ENCODE measurements at places on chromosomes 16 and 17. TPM values are rescaled to one million over a fixed set of nuclear protein-coding genes. Genes with fewer than 3 reads are reported as not detected.

GRCh38 chr16:30896889-30897733 lies 697 bp downstream of the CTF1 start:
- peak; percentile 84 for DNase-seq

GRCh38 chr16:66152823-66153393 lies 213.6 kb upstream of the CDH5 start:
- no peak for DNase-seq

DNA sequence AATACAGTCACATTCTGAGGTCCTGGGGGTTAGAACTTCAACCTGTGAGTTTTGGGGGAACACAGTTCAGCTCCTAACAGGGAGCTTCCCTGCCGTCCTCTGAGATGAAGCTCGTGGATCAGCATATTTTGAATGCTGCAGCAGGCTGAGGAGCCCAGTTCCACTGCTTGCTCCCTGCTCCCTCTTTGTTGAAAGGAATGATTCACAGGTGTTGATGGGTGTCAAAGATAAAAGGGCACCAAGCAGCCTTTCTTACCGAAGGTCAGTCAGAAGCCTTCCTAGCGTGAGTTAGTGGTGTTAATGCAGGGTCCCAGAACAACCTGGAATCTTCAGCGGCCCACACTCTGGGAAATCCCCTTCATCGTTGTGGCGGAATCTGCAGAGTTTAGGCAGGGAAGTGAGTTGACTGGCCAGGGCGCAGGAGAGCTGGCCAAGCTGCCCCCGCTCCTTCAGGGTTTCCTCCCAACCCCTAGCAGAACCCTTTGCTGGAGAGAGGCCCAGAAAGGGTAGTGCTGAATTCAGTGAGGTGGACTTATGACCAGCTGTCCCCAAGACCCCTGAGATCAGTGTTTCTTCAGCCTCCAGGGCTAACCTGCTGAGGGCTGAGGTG lies 114.8 kb downstream of the GNAO1 start:
- no peak for DNase-seq

DNA sequence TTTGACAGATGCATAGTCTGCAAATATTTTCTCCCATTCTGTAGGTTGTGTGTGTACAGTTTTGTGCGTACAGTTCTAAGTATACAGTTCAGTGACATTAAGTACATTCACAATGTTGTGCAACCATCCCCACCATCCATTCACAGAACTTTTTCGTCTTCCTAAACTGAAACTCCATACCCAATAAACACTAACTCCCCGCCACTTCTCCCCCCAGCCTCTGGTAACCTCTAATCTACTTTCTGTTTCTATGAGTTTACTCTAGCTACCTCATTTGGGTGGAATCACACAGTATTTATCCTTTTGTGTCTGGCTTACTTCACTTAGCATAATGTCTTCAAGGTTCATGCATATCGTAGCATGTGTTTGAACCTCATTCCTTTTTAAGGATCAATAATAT lies 14.3 kb downstream of the PIK3R5 start:
- no peak for DNase-seq

DNA sequence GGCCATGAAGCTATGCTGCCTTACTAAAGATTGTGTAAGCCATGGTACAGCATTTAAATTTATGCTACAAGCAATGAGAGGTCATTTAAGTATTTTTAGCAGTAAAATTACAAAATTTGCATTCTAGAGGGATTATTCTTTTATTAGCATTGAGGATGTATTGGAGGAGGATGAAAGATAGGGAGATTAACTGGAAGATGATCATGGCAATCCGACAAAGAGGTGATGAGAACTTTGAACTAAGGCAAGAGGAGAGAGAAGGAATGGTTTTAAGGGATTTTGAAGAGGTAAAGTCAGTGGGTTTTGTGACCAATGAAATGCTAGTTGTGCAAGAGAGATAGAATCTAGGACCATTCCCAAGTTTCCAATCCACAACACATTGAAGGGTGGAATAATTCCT lies 129.9 kb downstream of the SNX11 start:
- no peak for DNase-seq

DNA sequence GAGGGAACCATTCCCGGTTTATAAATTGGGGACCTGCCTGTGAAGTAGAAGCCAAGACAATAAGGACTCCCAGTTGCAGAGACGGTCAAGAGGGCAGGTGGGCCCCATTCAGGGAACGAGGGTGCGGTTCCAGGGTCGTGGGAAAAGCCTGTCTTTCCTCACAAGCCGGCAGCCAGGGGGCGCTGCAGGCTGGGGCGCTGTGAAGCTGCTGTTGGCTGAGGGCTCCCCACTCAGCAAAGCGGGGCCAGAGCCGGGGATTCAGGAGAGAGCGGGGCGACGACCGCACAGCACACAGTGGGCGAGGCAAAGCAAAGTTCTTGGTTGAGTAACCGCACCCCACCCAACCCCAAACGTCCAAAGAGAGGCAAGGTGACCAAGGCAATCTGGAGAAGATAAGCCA lies 24.9 kb downstream of the CDRT15 start:
- DNase-seq = no peak

DNA sequence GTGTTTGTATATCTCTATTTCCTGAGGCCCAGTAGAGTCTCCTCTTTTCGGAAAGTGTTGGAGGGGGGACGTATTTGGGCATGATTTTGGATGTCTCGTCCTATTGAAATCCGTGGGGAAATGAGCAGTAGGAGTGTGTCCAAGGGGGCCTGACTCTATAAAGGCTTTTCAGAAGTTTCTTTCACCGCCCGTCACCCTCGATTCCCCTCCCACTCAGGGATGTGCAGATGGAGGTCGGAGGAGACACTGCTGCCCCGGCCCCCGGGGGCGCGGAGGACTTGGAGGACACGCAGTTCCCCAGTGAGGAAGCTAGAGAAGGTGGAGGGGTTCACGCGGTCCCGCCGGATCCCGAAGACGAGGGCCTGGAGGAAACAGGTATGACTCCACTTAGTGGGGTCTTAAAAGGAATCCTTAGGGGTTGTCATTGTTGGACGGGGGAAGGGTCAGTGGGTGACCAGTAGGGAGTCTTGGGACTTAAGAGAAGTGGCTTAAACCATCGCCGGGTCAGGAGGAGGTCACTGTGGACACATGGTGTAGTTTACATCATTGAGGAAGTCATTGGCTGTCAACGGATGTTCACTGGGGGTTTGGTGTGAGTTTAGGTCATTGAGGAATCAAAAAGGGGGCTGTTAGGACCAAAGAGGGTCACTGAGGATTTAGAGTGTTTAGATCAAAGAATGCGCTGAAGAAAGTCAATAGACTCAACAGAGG lies 424 bp downstream of the MON1B start:
- no peak for DNase-seq

- no peak for DNase-seq
These were observed 105.9 kb downstream of the SALL1 start for GRCh38 chr16:51045186-51045585.

DNA sequence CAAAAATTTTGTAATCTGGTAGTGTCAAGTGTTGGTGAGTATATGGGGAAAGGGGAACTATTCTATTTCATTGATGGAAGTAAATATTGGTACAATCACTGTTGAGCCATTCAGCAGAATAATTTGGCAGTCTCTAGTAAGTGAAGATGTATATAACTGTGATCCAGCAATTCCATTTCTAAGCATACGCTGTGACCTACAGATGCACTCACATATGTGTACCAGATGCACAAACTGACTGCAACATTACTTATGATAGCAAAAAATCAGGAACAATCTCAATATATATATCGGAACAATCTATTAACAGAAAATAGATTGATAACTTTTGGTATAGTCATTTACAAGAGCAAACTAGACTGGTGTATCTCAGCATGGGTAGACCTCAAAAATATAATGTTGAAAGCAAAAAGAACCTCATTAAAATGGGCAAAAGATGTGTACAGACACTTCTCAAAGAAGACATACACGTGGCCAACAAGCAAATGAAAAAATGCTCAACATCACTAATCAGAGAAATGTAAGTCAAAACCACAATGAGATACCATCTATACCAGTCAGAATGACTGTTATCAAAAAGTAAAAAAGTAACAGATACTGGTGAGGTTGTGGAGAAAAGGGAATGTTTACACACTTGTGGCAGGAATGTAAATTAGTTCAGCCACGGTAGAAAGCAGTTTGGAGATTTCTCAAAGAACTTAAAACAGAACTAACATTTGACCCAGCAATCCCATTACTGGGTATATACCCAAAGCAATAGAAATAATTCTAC lies 20.7 kb downstream of the ADAP2 start:
- DNase-seq = no peak

GRCh38 chr16:4805231-4805630 lies 2.8 kb upstream of the ROGDI start:
- no peak for DNase-seq

DNA sequence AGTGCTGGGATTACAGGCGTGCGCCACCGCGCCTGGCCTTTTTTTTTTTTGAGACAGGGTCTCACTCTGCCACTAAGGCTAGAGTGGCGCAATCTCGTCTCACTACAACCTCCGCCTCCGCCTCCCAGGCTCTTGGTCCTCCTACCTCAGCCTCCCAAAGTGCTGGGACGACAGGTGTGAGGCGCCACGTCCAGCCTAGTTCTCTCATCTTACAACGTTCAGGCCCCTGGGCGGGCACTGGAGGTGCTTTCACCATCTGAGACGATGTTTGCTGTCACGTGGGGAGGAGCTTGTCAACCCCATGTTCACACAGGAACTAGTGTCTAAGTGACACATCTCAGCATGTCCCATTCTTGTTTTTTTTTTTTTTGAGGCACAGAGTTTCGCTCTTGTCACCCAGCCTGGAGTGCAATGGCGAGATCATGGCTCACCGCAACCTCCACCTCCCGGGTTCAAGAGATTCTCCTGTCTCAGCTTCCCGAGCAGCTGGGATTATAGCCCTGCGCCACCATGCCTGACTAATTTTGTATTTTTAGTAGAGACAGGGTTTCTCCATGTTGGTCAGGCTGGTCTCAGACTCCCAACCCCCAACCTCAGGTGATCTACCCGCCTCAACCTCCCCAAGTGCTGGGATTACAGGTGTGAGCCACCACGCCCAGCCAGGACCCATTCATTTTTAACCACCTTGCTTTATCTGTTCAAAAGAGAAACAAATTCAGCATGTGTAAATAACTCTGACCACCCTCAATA lies 5.2 kb upstream of the FANCA start:
- no peak for DNase-seq

- DNase-seq = no peak
These were observed 5.4 kb upstream of the STAC2 start for GRCh38 chr17:39231091-39231561.

DNA sequence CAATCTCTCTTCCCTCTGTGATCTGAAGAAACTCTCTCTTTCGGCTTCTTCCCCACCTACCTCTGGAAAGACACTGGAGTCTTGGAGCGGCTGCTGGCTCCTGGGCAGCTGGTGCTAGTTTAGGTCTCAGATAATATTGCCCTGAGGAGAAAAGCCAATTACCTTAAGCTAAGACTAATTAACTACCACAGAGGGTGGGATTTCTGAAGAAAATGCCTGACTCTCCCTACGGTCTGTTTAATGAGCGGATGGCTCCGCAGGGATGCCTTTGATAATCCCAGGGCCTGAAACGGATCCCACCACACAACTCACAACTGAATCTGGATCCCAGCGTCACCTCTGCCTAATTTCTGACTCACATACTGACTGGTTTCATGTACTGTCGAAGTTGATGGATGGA lies 127.0 kb upstream of the NLRP1 start:
- DNase-seq = no peak

- no peak for DNase-seq
These were observed 30.5 kb upstream of the CACNG4 start for GRCh38 chr17:66934040-66934439.

DNA sequence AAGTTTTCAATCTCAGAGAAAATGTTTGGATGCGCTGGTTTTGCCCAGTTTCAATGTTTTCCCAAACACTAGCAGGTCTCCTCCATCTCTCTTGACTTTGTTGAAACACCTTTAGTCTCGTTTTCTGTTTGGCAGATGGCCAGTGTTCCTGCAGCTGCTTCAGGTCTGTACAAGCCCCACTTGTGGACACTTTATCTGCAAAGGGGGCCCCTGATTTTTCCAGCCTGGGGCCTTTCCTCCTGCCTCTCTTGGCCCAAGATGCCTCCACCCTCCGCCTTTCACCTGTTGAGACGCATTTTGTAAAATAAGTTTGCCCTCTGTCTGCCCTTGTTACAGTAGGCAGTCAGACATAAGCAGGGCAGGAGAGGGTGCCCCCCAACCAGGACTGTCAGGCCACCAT lies 21.8 kb upstream of the PRM1 start:
- no peak for DNase-seq

- DNase-seq = no peak
These were observed 153.3 kb downstream of the WWOX start for GRCh38 chr16:78252757-78253156.

DNA sequence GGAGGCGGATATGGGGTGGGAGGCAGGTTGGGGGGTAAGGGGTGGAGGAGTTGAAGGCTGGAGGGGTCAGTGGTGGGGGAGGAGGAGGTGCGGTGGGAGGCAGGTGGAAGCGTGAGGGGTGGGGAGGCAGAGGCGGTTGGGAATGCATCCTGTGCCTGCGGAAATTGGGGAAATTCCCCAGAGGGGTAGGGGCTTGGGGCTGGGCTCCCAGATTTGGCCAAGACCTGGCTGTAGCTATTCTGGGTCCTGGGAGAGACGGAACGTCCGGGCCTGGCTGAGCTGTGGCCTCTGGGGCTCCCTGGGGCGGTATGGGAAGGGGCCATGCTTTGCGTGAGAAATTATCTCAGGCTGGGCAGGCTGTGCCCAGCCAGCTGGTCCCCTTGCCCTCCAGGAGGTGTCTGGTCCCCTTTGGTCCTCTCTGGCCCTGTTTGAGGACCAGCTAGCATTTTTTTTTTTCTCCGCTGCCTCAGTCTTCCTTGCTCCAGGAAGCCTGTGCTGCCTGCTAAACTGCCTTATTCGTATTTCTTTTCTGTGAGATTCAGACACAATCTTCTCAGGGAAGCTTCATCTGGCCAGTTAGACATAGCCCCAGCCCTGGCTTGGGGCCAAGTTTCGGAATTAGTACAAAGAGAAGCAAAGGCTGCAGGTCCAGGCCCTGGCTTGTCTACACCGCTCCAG lies 7.3 kb upstream of the TRPV2 start:
- DNase-seq = peak; percentile 65

DNA sequence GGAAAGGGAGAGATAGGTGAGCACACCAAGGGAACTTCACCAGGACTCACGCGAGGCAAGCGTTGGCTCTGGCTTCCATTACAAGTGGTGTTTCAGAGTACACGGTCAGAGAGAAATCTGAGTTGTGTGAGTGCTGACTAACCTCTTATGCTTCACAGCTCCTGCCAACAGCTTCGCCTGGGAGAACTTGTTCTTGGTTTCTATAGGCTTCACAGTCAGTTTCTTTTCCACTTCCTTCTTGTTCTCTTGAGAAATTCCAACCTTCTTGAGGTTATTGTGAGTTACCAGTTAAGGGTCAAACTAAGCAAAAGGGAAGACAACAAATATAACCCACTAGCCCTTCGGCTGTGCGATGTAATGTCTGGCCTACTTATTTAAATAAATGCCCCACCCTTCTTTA lies 18.9 kb downstream of the PSME3IP1 start:
- no peak for DNase-seq

The TAC4 gene
- total RNA-seq = not detected

The ZSCAN10 gene
- not detected for total RNA-seq

The MMP2 gene
- 153 TPM for total RNA-seq

The ATP2C2 gene
- total RNA-seq = not detected

The SRL gene
- total RNA-seq = 0.84 TPM

All from tibial nerve (tissue), 4 donors.